ENCODE measurements at places on chromosomes 4 and X. TPM values are rescaled to one million over a fixed set of nuclear protein-coding genes. Genes with fewer than 3 reads are reported as not detected.

Gene ADGRL3
- under 0.01 TPM for total RNA-seq

Gene SLC26A1
- not detected for total RNA-seq

Gene PLRG1
- 42.4 TPM for total RNA-seq

Gene STARD8
- total RNA-seq, result 0.16 TPM

Gene HHIP
- total RNA-seq, result not detected

Gene C4orf17
- total RNA-seq, result not detected

Gene SYNPO2
- total RNA-seq, result 0.11 TPM

Gene USP17L17
- not detected for total RNA-seq

Gene LDB2
- total RNA-seq, result not detected

Gene ING2
- 17.5 TPM for total RNA-seq

Gene RHOH
- total RNA-seq, result not detected

Gene VEGFD
- total RNA-seq, result not detected

Gene BEND2
- total RNA-seq, result not detected

Gene WNK3
- total RNA-seq, result 0.53 TPM

Gene GRIA3
- 2.0 TPM for total RNA-seq

Gene CFAP47
- total RNA-seq, result not detected

Gene AR
- total RNA-seq, result not detected

Gene MAGEC1
- not detected for total RNA-seq

Gene F8
- total RNA-seq, result 1.2 TPM

Gene TCEAL6
- not detected for total RNA-seq

Gene TLR7
- not detected for total RNA-seq

Gene TEX13B
- total RNA-seq, result not detected

Gene SSX4B
- total RNA-seq, result not detected

Gene CXCL11
- total RNA-seq, result 1.2 TPM

Gene SOWAHB
- total RNA-seq, result 0.39 TPM

Gene GAGE2A
- total RNA-seq, result not detected

Data from hair follicular keratinocyte (primary cell).